ENCODE measurements at places on chromosomes 12 and 14.

GRCh38 chr14:58862416-58863160 is 224.8 kb downstream of the DACT1 start:
- no peak for DNase-seq

DNA sequence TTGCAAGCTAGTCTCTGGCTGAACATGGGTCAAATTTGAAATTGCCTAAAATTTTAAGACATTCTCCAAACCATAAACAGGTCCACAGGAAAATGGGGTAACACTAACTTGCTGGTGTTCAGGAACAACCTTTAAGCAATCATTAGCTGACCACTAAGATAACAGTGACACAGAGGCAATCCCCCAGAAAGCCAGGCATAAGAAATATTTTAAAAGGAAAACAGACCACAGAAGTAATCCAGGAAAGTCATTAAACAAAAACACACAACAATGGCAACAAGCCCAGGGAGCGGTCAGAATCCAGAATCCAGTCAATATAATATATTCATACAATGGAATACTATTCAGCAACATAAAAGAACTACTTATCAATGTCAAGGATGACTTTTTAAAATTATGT is 59.1 kb downstream of the LRP6 start:
- DNase-seq = no peak

DNA sequence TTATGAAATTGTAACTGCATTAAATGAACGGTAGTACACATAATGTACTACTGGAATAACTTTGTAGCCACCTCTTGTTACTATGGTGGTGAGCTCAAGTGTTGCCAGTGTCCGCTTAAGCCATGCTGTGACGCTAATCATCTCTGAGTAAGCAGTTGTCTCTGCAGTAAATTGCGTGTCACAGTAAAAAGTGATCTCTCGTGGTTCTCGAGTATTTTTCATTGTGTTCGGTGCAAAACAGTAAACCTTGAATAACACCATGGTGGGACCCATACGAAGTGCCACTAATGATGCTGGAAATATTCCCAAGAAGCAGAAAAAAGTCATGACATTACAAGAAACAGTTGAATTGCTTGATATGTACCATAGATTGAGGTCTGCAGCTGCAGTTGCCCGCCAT is 524.8 kb downstream of the SOX5 start:
- DNase-seq = no peak

DNA sequence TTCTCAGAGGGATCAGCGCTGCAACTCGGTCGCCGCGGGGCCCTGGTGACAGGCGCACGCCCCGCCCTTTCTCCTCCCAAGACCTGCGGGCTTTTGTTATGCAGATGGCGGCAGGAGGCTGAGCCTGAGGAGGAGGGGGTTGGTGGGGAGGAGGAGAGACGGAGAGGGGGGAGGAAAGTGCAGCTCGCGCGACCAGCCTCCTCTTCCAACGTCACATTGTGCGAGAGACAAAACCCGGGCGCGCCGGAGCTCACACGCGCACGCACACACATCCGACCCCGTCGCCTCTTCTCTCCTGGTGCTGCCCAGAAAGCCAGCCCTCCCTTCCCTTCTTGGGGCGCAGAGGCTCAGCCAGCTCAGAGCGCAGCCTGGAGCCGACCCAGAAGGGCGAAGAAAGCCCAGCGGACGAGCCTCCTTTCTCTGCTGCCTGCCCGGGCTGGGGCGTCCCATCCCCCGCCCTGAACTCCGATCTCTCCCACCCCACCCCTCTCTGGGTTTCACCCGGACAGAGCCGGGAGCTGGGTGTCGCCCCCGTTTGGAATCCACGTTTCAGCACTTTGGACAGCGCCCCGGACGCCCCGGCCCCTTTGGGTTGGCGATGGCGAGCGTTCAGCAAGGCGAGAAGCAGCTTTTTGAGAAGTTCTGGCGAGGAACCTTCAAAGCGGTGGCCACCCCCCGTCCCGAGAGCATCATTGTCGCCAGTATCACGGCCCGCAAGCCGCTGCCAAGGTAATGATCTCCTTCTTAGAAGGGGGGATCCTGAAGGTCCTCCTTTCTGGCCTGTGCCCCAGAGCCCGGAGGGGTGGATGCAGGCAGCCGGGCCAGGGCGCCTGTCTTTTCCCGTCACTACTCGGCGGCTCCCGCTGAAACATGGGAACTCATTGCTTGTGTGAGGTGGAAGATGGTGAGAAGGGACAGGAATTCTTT is at the start of gene SRRM4:
TSS of gene SRRM4 (plus strand) at position 257 of the 927 bp plus-strand sequence. CDS start at position 599, 342 bp downstream.
- no peak for DNase-seq

GRCh38 chr14:74427651-74428050 is 1.6 kb upstream of the SYNDIG1L start:
- DNase-seq = no peak
